ENCODE measurements at places on chromosomes 5 and 9.

DNA sequence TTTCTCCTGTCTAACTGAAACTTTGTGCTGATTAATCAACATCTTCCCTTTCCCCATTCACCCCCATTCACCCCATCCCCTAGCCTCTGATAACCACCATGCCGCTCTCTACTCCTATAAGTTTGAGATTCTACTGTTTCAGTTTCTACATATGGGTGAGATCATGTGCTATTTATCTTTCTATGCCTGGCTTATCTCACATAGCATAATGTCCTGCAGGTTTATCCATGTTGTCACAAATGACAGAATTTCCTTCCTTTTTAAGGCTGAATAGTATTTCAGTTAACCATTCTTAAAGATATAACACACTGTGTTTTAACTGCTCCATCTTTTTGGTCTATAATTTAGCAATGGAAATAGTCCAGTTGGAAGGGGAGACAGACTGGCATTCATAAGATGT lies 205.1 kb downstream of the SNCAIP start:
- DNase-seq, result no peak

DNA sequence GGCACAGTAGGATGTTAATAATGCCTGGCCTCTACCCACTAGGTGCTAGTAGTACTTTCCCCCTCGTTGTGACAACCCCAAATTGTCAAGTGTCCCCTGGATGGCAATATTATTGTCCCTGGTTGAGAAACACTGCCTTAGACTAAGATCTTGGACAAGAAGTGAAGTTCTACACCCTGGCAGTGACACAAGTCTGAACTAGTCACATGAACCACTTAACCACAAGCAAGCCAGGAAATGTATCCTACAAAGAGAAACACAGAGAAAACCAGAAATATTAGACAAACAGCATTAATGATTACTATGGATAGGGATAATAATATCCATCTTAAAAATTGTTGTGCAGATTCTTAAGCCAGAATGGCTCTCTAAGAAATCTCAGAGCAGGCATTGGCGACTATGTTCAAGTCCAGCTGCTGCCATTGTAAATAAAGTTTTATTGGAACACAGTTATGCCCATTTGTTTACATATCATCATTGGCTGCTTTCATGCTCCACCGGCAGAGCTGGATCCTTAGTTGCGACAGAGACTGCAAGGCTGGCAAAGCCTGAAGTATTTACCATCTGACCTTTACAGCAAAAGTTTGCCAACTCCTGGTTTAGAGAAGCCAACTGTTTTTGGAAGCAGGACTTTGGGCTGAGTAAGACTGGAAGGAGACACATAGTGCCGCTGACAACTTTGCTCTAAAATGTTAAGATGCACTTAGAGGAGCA lies 80.8 kb downstream of the NTRK2 start:
- no peak for DNase-seq

- DNase-seq, result peak; percentile 0
Measured at GRCh38 chr5:133779828-133780475, 167.6 kb upstream of the FSTL4 start.

GRCh38 chr9:115114546-115114945 lies 3.4 kb downstream of the TNC start:
- no peak for DNase-seq

- no peak for DNase-seq
Measured at GRCh38 chr9:25636026-25636425, 42.2 kb downstream of the TUSC1 start.

DNA sequence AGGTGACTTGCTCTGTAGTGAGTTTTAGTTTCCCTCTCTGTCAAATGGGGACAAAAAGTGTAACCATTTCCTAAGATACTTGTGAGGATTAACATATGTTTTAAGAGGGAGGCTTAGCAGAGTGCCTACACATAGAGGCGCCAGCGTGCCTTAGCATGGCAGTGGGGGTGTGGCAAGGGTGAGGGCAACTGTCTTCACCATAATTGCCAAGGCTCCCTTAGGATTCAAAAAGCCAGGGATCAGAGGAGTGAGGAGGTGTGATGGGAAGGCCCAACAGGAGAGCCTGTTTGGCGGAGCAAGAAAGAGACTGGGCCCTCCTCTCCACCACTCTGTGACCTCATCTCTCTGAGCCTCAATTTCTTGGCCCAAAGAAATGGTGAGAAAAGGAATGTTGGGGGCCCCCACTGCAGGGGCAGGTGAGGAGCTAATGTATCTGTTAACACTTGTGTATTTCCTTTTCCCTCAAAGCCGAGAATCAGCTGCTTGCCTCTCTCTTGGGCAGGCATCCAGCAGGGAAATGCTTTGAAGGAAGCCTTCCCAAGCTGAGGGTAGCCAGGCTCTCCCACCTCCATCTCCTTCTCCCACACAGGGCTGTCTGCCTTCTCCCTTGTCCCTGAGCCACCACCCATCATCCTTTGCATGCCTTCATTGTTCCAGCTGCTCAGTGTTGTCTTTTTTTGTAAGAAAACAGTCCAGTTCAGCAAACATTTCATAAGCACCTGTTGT lies 76.0 kb downstream of the DAB2IP start:
- no peak for DNase-seq

DNA sequence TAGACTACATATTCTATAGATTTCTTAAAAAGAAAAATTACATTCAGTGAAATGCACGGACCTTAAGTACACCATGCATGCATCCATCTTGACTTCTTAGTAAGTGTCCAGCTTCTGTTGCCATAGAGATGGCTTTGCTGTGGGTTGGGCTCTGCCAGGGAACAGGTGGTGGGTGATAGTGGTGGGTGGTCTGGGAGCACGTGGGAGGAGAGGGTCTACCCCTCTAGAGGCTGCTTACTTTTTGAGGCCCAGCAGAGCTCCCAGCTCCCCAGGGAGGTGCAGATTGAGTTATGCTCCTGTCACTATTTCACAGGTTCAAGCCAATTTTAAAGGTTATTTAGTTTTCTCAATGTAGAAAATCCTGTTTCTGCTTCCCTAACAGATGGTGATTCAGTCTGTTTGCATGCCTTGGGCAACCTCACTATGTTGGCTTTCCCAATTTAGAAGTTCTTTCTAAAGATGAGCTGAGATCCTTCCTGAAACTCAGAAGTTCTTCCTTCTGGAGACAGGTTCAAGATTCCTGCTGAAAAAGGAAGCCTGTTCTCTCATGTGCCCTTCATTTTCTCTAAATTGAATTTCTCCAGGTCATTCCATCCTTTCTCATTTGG lies 107.4 kb upstream of the LHFPL2 start:
- DNase-seq, result no peak

DNA sequence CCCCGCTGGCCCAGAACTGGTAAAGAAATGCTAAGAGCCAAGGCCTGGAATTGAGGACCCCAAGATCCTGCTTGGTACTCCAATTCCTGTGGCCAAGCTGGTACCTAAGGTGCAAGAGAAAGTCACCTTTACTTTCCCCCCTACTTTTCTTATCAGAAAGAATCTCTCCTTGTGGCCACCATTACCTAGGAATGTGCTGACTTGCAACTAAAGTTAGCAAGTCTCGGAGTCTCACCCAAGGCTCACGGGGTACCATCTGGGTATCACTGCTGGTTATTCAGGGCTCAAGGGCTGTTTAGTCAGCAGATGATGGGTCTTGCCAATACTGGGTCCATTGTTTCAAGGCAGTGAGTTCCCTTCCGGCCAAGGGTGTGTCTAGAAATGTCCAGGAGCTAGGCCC lies 270.2 kb downstream of the KDM4C start:
- DNase-seq, result no peak

DNA sequence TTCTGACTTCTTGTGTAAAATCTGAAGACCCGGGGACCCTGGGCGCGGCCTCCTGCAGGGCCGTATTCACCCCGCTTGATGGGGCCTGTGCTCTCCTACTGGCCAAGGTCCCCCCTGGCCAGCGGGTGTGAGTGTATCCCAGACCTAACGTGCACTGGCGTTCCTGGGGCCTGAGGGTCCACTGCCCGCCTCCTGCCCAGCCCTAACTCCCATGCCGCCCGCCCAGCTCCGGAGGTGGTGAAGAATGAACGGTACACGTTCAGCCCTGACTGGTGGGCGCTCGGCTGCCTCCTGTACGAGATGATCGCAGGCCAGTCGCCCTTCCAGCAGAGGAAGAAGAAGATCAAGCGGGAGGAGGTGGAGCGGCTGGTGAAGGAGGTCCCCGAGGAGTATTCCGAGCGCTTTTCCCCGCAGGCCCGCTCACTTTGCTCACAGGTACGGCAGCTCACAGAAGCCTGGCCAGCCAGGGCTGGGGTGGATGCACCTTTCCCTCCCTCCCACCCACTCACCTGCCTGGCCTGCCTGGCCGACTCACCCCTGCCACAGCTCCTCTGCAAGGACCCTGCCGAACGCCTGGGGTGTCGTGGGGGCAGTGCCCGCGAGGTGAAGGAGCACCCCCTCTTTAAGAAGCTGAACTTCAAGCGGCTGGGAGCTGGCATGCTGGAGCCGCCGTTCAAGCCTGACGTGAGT lies 9.5 kb downstream of the GRK6 start:
- no peak for DNase-seq

GRCh38 chr5:5304361-5305020 lies 118.0 kb upstream of the ICE1 start:
- DNase-seq, result no peak

GRCh38 chr9:72360324-72360723 lies 4.7 kb downstream of the ZFAND5 start:
- no peak for DNase-seq

- no peak for DNase-seq
Measured at GRCh38 chr5:171957591-171958251, 48.7 kb downstream of the FBXW11 start.

- DNase-seq, result no peak
Measured at GRCh38 chr9:110575945-110576344, 3.6 kb downstream of the SVEP1 start.

DNA sequence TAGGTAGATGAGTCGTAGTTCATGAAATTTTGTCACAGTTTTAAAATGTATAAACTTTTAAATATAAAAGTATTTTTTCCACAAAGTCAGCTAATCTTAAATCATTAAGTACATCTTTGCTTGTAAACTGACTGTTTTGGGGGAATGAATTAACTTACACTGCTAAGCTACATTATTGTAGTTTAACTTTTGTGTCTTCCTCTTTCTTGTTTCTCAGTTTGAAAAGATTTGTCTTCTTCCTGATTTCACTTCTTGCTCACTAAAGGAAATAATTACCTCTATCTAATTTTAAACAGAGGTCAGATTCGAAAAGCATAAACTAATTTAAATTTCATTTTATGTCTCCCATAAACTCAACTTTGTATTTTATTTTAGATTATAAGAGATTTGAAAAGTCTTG lies 5.7 kb downstream of the NIPSNAP3B start:
- DNase-seq, result no peak

DNA sequence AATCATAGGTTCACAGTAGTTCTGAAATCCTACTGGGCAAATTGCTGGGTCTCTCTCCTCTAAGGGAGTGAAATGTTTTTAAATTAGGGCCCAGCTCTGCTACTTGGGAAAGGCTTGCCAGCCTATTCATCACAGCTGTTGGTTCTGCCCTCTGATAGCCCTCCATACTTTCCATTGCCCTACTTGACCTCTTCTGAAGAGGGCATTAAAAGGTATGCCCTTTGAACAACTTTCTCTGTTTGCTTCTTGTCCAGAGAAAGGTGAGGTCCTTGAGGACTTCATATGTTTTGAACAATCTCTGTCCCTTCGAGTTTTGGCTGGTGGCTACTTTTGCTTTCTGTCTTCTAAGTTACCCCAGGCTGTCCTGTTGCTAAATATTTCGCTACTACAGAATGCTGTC lies 62.3 kb upstream of the JAK2 start:
- no peak for DNase-seq

- no peak for DNase-seq
Measured at GRCh38 chr5:102865171-102865509, 110.0 kb downstream of the PAM start.

DNA sequence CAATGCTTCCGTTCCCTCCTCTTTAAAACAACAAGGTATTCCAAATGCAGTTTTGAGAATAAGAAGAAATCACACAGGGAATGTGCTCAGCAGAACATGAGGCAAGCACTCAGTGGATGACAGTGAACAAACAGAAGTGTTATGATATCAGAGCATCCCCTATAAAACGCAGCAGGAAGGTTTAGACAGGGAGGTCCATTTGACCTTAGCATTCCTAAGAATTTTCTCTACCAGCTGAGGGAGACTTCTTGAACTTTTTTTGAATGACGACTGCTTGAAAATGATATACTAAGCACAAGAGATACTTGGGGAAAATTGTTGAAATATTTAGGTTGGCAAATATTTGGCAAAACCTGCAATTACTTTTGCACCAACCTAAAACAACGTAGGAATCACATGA lies 3.9 kb downstream of the AMACR start:
- no peak for DNase-seq
